Transverse colon (tissue), 4 donors: ENCODE measurements at places on chromosomes 4 and X.

DNA sequence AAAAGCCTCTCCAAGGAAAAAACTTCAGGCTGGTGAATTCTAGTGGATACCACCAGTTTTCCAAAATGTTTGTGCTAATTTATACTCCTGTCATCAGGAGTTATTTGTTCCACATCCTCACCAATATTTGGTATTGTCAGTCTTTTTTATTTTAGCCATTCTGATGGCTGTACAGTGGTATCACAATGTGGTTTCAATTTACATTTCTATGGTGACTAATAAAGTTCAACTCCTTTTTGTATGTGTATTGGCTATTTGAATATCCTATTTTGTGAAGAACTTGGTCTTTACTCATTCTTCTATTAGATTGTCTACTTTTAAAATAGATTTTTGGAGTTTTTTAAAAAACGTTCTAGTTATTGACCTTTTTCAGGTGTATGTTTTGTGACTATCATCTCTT, 33.0 kb upstream of the FRAS1 start:
- DNase-seq: no peak
- no peak overlapping the region for H3K4me3 ChIP-seq
- H3K4me1 ChIP-seq: no peaks in the 10 kb centered on the region
- no peaks in the 10 kb centered on the region for H3K27me3 ChIP-seq
- no peaks in the 10 kb centered on the region for H3K36me3 ChIP-seq

DNA sequence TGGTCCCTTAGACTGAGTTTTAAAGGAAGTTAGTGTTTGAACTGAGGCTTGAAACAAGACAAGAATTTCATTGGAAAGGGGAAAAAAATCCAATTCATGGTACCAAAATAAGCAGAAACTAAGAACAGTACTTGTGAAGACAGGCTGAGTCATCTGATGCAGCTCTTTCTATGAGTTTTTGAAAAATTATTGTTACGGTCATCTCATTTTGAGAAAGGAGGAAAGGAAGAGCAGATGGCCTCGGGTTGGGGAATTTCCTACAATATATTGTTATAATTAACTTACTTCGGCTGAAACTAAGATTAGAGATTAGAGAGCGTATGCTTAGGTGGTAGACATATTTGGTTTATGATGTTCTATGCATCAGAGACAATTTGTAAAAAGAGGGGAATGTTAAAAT, 2164.8 kb upstream of the AGA start:
- no peak overlapping the region for H3K27ac ChIP-seq
- no peak for DNase-seq
- H3K36me3 ChIP-seq: no peaks in the 10 kb centered on the region
- H3K4me1 ChIP-seq: no peaks in the 10 kb centered on the region
- no peak overlapping the region for H3K4me3 ChIP-seq

GRCh38 chr4:84470204-84470785, 28.8 kb downstream of the NKX6-1 start:
- H3K4me3 ChIP-seq: no peak overlapping the region
- no peak overlapping the region for H3K27ac ChIP-seq
- peaks cover 13% of the 10 kb centered on the region for H3K27me3 ChIP-seq
- H3K4me1 ChIP-seq: no peaks in the 10 kb centered on the region

GRCh38 chr4:71377561-71377960, 38.7 kb downstream of the SLC4A4 start:
- peaks cover 8% of the 10 kb centered on the region for H3K4me1 ChIP-seq
- H3K27me3 ChIP-seq: no peaks in the 10 kb centered on the region
- no peak overlapping the region for H3K27ac ChIP-seq
- H3K4me3 ChIP-seq: no peak overlapping the region

GRCh38 chr4:157810137-157810774, 362.6 kb downstream of the GASK1B start:
- H3K4me1 ChIP-seq: peaks cover 16% of the 10 kb centered on the region
- H3K4me3 ChIP-seq: no peak overlapping the region
- no peak for DNase-seq
- no peak overlapping the region for H3K27ac ChIP-seq
- no peaks in the 10 kb centered on the region for H3K27me3 ChIP-seq

- DNase-seq: no peak
- no peaks in the 10 kb centered on the region for H3K27me3 ChIP-seq
- H3K4me3 ChIP-seq: no peak overlapping the region
- peaks cover 5% of the 10 kb centered on the region for H3K36me3 ChIP-seq
- H3K27ac ChIP-seq: no peak overlapping the region
Observed at GRCh38 chr4:25790024-25790423, 72.8 kb downstream of the SEL1L3 start.

DNA sequence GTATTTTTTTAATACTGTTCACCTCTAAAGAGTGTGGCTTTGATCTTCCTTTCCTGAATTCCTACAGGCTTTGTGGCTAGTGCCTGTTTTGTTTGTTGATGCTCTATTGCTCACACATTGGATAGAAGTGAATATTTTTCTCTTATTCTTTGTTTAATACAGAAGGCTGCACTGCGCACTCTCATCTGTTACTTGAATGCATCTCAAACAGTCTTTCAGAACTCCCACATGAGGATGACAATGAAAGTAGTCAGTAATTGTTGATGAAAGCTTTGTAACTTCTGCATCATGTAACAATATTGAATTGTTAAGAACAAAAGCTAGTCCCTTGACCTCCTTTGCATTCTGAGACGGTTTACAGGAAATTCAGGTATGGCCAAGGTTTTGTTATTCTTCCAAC, 29.1 kb upstream of the GALNT7 start:
- no peaks in the 10 kb centered on the region for H3K27me3 ChIP-seq
- no peaks in the 10 kb centered on the region for H3K36me3 ChIP-seq
- no peak overlapping the region for H3K27ac ChIP-seq
- DNase-seq: no peak

DNA sequence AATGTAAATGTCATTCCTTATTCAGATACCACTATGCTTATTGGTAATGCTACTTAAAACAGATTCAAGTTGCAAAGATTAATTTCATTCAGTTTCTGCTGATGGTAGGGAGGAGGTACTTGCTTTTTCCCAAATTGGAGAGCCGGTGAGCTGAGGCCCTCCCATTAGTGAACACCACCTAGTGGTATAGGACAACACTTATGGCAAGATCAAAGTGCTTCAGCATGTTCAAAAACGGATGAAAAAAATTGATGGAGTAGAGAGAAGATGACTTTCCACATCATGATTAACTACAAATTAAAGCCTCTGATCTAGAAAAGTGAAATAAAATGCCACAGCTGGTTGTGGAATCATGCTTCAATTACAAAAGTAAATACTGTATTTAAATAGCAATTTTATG, 112.9 kb downstream of the MBNL3 start:
- no peak for DNase-seq
- H3K27me3 ChIP-seq: no peaks in the 10 kb centered on the region
- no peak overlapping the region for H3K4me3 ChIP-seq
- H3K4me1 ChIP-seq: no peaks in the 10 kb centered on the region

DNA sequence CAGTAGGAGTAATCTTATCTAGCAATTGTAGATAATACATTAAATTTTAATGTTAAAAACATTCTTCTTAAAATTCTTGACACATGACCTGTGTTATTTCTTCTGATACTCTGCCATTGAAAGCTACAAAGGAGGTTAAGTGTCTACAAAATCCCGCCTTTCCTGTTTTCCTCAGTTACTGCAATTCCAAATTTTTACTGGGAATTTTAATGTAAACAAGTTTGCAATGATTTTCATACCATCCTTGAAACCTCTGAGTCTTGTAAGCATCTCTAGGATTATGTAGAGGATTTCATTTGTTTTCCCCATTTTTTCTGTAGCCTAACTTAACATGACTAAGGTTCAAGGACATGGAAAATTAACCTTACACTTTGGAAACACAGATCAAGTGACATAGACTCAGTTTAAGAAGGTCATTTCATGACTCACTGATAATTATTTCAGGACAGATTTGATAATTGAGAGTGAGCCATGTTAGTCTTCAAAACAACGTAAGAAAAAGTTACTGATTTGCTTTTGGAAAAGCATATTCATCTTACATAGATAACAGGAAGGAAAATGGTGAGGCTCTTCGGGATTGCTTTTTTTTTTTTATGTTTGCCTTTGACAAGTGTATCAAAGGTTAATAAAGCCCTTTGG, 39.6 kb upstream of the PDLIM5 start:
- H3K36me3 ChIP-seq: no peaks in the 10 kb centered on the region
- DNase-seq: no peak
- peaks cover 5% of the 10 kb centered on the region for H3K4me1 ChIP-seq
- H3K27me3 ChIP-seq: no peaks in the 10 kb centered on the region

GRCh38 chr4:74244049-74244448, 64.2 kb upstream of the EPGN start:
- no peak overlapping the region for H3K4me3 ChIP-seq
- no peaks in the 10 kb centered on the region for H3K36me3 ChIP-seq
- no peaks in the 10 kb centered on the region for H3K4me1 ChIP-seq
- no peaks in the 10 kb centered on the region for H3K27me3 ChIP-seq
- H3K27ac ChIP-seq: no peak overlapping the region

GRCh38 chrX:117002981-117003380, 540.2 kb upstream of the CT83 start:
- no peak for DNase-seq
- no peaks in the 10 kb centered on the region for H3K27me3 ChIP-seq
- H3K36me3 ChIP-seq: no peaks in the 10 kb centered on the region
- no peaks in the 10 kb centered on the region for H3K4me1 ChIP-seq

DNA sequence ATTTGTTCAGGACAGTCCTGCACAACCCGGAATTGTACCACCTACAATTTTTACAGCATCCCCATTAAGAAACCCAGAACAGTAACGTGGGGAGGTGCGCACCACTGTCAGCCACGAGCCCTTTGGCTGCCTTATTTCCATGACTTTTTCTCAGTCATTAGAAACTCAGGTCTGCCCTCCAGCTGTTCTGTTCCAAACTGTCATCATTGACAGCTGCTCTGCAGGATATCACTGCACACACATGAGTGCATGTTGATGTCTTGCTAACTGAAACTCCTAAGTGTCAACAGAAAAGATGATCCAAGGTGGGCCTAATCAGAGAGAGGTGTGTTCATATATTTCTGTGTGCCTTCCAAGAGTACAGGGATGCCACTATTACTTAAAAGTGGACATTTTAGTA, 123.4 kb downstream of the PARM1 start:
- no peaks in the 10 kb centered on the region for H3K27me3 ChIP-seq
- no peak for DNase-seq
- no peaks in the 10 kb centered on the region for H3K36me3 ChIP-seq
- no peaks in the 10 kb centered on the region for H3K4me1 ChIP-seq
- H3K27ac ChIP-seq: no peak overlapping the region
- no peak overlapping the region for H3K4me3 ChIP-seq

GRCh38 chr4:6350646-6351045, 81.0 kb downstream of the WFS1 start:
- no peak for DNase-seq
- H3K4me1 ChIP-seq: no peaks in the 10 kb centered on the region
- no peaks in the 10 kb centered on the region for H3K36me3 ChIP-seq
- H3K27me3 ChIP-seq: peaks cover 13% of the 10 kb centered on the region

GRCh38 chrX:15758140-15758539, 20.1 kb downstream of the CA5B start:
- DNase-seq: no peak
- H3K27me3 ChIP-seq: no peaks in the 10 kb centered on the region
- no peak overlapping the region for H3K27ac ChIP-seq
- no peaks in the 10 kb centered on the region for H3K4me1 ChIP-seq
- H3K4me3 ChIP-seq: no peak overlapping the region

DNA sequence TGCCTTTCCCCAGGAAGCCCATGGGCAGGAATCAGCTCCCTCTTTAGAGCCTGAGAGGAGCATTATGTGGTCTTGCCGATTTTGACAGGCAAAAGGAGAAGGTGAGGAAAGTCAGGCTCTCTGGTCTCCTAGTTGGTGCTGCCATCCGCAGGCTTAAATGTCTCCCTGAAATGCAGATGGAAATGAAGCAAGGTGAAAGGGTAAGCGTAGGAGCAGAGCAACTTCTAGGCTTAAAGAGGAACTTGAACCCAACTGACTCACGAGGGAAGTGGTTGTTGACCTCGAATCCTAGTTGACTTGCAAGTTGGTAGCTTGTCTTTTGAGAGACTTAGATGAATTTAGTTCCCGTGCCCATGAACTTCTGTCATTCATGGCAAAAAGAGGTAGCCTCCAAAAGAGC, 205.9 kb downstream of the PTTG2 start:
- no peaks in the 10 kb centered on the region for H3K27me3 ChIP-seq
- no peak for DNase-seq
- no peak overlapping the region for H3K4me3 ChIP-seq
- peaks cover 11% of the 10 kb centered on the region for H3K4me1 ChIP-seq
- H3K36me3 ChIP-seq: no peaks in the 10 kb centered on the region

GRCh38 chr4:26931451-26931850, 70.8 kb downstream of the STIM2 start:
- no peaks in the 10 kb centered on the region for H3K27me3 ChIP-seq
- no peaks in the 10 kb centered on the region for H3K36me3 ChIP-seq
- H3K27ac ChIP-seq: no peak overlapping the region

- H3K4me1 ChIP-seq: no peaks in the 10 kb centered on the region
- no peak for DNase-seq
- no peak overlapping the region for H3K4me3 ChIP-seq
- H3K27ac ChIP-seq: no peak overlapping the region
- no peaks in the 10 kb centered on the region for H3K27me3 ChIP-seq
Observed at GRCh38 chrX:49247916-49248811, 12.9 kb downstream of the CCDC22 start.

- no peak overlapping the region for H3K4me3 ChIP-seq
- H3K27ac ChIP-seq: no peak overlapping the region
- H3K36me3 ChIP-seq: no peaks in the 10 kb centered on the region
- no peak for DNase-seq
- H3K27me3 ChIP-seq: no peaks in the 10 kb centered on the region
Observed at GRCh38 chr4:185374573-185374972, 21.2 kb downstream of the LRP2BP start.

GRCh38 chr4:22607382-22607781, 85.4 kb upstream of the GBA3 start:
- no peaks in the 10 kb centered on the region for H3K27me3 ChIP-seq
- H3K4me3 ChIP-seq: no peak overlapping the region
- peak; percentile 56 for DNase-seq
- no peak overlapping the region for H3K27ac ChIP-seq

- H3K4me3 ChIP-seq: no peak overlapping the region
- H3K4me1 ChIP-seq: no peaks in the 10 kb centered on the region
- no peak overlapping the region for H3K27ac ChIP-seq
- no peaks in the 10 kb centered on the region for H3K36me3 ChIP-seq
- DNase-seq: no peak
Observed at GRCh38 chr4:76365636-76366035, 55.3 kb downstream of the CCDC158 start.
